ENCODE measurements at places on chromosomes 4 and X. TPM values are rescaled to one million over a fixed set of nuclear protein-coding genes. Genes with fewer than 3 reads are reported as not detected.

IL3RA gene
- 43.0 TPM for total RNA-seq

- peak; percentile 61 for DNase-seq
Measured at GRCh38 chr4:8319731-8320385, 50.3 kb downstream of the HTRA3 start.

GRCh38 chr4:161206528-161207080 lies 957.2 kb downstream of the FSTL5 start:
- no peak for DNase-seq

DNA sequence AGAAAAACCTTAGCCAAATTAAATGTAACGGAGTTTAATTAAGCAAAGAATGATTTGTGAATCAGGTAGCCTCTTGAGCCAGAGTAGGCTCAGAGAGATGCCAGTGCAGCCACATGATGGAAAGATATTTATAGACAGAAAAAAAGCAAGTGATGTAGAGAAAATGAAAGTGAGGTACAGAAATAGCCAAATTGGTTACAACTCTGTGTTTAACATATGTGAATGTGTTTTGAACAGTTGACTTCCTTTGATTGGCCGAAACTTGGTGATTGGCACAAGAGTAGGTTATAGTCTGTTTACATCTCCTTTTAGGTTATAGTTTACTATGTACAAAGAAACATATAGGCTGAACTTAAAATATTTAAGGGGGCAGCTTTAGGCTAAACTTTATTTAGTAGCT lies 459.9 kb upstream of the BOD1L1 start:
- DNase-seq, result no peak

DNA sequence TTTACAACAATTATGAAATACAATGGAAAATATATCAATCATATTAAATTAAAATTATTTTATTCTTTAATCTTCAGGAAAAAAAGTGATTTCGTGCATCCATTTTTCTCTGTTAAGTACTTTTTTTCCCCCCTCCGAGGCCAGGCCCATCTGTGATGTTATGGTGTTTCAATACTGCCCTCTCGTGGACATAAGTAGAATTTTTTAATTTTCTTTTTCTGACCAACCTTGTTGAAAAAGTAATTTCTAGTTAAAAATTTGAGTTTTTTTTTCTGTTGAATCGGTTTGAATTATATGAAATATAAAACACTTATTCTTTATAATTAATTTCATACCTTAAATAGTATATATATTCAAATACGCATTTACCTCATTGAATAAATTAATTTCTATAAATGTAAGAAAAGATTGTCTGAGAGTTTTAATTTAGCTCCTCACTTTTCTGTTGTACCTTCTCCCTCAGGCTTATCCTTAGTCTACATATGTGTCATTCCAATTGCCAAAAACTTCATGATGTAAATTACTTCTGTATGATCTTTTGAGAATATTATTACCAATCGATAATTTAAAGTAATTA lies 175.8 kb upstream of the TECRL start:
- no peak for DNase-seq

ADH1B gene
- 744 TPM for total RNA-seq

DNA sequence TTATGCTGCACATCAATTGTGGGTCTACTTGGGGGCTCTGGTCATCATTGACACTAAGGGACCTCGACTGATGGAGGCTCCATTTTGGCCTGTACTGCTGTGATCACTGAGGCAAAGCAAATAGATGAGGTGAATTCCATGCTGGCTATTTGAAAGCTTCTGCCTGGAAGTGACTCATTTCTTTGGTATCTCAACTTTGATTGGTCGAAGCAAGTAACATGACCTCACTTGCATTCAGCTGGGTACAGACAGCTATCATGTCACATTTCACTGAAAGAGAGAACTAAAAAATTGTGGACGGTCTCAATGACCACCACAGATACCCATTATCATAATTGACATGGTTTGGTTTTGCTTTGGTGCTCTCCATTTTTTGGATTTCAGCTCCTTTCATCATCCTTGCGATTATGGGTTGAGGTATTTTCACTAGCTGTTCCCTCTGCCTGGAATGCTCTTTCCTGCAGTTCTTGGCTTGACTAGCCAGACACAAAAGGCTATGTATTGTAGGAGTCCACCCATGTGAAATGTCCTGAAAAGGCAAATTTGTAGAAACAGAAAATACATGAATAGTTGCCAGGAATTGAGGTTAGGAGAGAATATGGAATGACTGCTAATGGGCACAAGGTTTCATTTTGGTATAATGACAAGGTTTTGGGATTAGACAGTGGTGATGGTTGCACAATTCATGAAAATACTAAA lies 369.2 kb upstream of the LCORL start:
- no peak for DNase-seq

GRCh38 chr4:68182382-68182820 lies 52.7 kb upstream of the TMPRSS11F start:
- no peak for DNase-seq

KLHL13 gene
- 0.58 TPM for total RNA-seq

Data from upper lobe of right lung (tissue), 1 donor.